GM23248 (cell line): ENCODE measurements at places on chromosomes 16 and 17.

- no peak for DNase-seq
These were observed 10.3 kb downstream of the ITGAX start for GRCh38 chr16:31365131-31365865.

- peak; percentile 77 for DNase-seq
These were observed 54.4 kb upstream of the ICAM2 start for GRCh38 chr17:64074704-64075426.

GRCh38 chr17:74992223-74992622, 4.8 kb downstream of the CDR2L start:
- no peak for DNase-seq

DNA sequence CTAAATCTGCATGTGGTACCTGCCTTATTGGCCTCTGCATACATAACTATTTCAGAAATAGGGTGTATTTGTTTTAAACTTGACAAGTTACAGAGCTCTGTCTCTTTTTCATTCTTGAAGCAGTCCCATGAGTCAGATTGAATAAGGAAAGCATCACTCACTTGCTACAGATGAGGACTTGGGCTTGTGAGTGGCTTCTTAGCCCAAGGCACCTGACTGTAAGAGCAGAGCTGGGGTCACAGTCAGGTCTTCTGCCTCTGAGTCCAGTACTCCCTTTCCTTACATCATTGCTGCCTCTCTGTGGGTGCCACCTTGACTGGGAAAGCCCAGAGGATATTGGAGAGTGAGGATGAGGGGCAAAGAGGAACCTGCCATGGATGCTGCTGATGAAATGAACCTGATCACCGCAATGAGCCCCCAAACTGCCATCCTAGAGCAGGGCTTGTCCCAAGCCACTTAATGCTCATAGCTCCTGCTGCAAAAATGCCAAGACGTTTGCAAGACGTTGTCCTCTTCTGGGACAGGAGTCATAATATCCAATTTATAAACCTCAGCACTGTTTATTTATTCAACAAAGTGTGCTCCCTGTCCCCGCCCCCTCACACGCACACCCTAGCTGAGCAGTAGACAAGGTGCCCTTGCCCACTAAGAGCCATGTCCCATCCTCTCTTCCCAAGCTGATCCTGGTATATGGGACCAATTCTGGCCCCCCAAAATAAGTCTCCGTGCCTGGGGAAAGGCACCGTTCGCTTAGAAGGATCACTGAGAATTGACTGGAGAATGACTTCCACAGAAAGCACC, 74.1 kb downstream of the CCDC182 start:
- peak; percentile 8 for DNase-seq

GRCh38 chr17:74649909-74650308, 26.4 kb upstream of the CD300E start:
- DNase-seq = no peak

GRCh38 chr17:35242158-35242804, 591 bp upstream of the SLFN5 start:
- peak; percentile 73 for DNase-seq

DNA sequence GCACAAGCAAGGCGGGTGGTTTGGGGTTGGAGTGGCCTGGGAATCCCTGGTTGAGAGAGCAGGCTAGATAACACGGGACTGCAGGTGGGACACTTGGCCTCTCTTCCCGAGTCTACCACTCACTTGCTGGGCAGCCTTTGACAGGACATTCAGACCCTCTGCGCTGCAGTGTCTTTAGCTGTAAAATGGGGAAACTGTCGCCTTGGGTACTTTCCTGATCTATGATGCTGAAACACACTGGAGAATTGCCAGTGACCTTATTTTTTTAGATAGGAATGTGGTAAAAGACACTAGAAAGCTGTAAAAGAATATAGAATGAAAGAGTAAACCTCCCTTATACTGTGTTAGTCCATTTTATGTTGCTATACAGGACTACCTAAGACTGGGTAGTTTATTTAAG, 30.5 kb downstream of the KSR1 start:
- DNase-seq = no peak

GRCh38 chr17:46124695-46125592, 68.3 kb downstream of the KANSL1 start:
- no peak for DNase-seq

DNA sequence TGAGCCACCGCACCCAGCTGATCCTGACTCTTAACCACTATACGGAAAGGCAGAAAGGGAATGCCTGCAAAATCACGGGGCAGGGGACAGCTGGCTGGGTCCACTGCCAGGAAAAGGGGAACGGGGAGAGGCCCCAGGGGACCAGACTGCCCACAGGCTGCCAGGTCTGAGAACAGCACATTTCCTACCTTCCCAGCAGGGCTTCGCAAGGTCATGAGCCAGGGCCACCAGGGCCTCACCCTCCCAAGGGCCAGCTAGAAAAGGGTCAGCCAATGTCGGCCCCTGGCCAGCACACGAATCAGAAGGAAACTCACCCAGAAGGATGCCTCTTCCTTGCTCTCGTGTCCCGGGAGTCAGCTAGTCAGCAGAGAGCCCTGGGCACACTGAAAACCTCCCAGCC, 118.4 kb downstream of the ZNF423 start:
- no peak for DNase-seq

DNA sequence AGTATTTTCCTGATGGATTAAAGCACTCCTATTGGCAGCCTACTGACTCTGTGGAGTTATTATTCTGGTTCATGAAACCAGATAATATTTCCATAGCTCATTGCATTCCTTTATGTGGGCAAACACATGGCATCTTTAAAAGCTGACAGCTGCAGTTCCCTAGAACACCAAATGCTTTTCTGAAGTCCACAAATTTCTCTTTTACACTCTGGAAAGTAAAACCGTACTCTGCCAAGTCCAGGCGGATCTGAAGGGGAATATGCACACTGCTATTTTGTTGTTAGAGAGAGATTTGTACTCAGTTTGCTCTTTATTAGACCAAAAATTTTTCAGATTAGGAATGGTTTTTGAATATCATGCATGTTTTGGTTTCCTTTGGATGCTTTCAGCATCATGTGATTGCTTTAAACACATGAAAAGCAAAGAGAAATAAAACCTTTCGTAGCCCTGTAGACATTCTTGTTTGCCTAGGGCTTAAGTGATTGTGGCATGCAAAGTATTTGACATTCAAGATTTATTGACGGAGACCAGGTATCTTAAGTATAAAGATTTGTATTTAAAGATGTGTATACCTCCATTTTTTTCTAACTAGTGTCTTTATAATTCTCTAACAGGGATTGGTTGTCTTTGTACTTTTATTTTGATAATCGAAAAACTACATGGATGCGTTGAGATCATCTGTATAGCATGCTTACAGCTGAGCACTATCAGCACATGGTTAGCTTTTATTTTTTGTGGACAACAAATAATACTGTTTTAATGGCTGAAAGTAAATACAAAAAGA, 19.5 kb downstream of the SEC14L1 start:
- no peak for DNase-seq

- DNase-seq = peak; percentile 48
These were observed 48.4 kb upstream of the KDM8 start for GRCh38 chr16:27154705-27155521.

DNA sequence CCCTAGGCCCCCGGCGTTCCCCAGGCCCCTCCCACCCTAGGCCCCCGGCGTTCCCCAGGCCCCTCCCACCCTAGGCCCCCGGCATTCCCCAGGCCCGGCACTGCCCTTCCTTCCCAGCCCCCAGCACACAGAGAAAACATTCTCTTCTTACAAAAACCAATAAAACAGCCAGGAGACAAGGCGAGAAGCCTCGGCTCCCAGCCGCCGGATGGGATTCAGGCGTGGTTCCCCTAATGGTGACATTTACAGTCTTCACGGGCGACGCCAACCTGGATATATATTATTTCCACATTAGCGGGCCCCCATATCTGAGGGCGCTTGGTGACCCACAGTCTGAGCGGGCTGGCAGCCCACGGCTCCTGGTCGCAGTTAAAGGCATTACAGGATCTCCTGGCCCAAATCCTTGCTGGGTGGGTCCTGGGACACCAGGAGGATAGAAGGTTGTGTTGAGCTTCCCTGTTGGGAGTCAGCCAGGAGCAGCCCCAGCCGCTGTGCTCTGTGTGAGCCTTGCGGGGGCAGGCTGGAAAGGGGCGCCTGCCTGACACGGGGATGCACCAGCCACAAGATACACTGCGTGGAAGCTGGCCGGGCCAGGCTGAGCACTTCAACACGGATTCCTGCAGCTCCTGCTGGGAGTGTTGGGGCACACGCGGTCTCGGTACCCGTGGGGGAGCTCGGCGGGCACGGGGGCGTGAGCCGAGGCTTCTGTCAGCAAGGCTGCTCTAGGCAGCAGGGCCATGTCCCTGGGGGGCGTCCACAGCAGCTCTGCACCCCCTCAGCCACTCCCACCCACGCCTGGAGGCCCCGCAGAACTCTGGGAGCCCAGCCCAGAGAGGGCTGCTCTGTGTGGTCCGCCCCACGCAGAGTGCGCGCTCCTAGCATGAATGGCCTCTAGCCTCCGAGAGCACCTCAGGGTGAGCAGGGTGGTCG, 83.7 kb downstream of the LMF1 start:
- DNase-seq = no peak

GRCh38 chr17:77200711-77201110, 59.9 kb downstream of the SEC14L1 start:
- DNase-seq = peak; percentile 5

GRCh38 chr17:10370016-10370608, 2.7 kb downstream of the MYH13 start:
- no peak for DNase-seq

DNA sequence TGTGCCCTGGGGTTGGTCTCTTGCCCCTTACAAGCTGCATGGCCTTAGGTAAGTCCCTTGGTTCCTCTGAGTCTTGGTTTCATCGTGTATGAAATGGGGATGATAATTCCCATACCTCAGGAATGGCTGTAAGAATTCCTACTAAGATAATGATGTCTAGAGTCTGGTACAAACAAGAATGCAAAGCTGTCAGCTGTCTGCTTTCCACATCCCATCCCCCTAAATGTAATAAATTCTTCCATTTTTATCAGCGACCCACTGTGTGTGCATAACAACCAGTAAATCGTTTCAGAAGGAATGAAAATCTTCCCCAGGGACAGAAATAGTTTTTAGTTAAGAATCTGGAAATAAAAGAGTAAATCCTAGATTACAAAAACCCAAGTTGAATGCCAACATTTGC, 95.4 kb downstream of the CPPED1 start:
- DNase-seq = no peak
